HEK293T (cell line): ENCODE measurements at places on chromosomes 7 and 10.

GRCh38 chr7:106384373-106384772 is 99.6 kb upstream of the NAMPT start:
- DNase-seq: no peak

DNA sequence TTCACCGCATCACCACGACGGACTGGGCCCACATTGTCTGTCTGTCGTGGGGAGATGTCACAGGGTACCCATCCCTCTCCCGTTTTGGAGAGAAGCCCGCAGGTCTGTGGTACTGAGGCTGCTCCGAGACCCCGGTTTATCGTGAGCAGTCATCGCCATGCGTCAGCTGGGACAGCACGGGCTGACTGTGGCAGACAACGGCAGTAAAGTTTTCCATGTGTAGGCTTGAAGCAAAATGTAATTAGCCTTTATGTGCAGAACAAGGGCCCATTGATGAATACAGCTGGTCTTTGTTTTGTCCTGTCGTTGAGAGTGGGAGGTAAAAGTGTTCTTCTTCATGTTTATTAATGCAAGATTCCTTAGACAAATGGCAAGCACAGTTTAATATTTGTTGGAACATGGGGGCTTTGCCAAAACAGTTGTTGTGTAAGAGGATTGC is 167.4 kb upstream of the SH2B2 start:
- no peak for DNase-seq

DNA sequence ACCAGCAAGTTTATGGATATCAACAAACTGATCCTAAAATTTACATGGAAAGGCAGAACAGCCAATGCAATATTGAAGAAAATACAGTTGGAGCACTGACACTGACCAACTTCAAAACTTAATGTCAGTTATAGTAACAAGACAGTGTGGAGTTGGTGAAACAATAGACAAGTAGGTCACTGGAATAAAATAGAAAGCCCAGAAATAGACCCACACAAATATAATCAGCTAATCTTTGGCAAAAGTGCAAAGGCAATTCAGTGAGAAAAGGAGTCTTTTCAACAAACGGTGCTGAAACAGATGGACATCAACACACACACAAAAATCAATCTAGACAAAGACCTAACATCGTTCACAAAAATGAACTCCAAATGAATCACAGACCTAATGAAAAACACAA is 13.8 kb downstream of the RSU1 start:
- no peak for DNase-seq

DNA sequence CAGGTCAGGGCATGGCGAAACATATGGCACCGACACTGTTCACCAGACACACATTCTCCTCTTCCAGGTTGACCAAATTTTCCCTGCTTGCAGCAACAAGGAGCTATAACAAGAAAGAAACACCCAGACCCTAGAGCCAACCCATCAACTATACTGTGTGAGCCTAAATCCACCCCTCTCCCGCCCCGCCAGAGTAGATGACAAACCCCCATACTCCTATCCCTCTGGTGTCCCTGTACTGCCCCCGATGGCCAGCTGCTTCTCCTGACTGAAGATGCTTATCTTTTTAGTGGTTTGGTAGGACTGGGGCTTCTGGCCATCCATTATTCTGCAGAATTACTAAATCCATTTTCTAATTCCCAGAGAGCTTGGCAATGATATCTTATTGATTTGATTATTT is 70.1 kb upstream of the EEPD1 start:
- no peak for DNase-seq

- DNase-seq: no peak
These were observed 155.8 kb upstream of the HABP2 start for GRCh38 chr10:113397047-113397446.

- no peak for DNase-seq
These were observed 103.1 kb upstream of the NANOS1 start for GRCh38 chr10:118926441-118926840.

- no peak for DNase-seq
These were observed 550.0 kb downstream of the REEP3 start for GRCh38 chr10:64071218-64071617.

DNA sequence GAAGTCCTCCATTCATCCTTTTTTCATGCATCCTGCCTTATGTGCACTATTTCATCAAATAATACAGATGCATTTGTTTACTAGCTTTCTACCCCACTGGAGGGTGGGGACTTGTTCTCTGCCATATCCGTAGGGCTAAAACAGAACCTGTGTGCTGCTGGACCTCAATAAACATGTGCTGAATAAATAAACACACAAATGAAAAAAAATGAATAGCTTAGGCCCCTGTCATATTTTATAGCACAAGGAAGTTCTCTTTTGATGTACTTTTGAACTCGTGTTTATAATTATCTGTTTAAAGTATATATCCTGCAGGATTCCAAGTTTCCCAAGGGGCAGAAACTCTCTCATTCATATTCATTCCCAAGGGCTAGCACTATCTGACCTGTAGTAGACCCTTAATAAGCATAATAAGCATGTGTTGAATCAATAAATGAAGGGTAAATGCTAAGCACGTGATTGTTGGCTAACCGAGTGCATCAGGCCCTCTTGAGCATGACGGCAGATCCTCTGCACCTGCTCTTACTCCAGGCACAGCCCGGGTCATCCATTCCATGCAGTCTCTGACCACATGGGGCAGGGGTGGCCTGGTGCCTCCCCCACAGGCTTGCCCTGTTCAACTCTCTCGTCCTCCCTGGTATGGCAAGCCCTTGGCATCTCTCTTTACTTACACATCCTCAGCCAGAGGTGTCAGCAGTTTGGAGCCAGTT is 474.1 kb upstream of the ZMIZ1 start:
- no peak for DNase-seq

- DNase-seq: no peak
These were observed 67.5 kb downstream of the LRMDA start for GRCh38 chr10:75498884-75499350.

DNA sequence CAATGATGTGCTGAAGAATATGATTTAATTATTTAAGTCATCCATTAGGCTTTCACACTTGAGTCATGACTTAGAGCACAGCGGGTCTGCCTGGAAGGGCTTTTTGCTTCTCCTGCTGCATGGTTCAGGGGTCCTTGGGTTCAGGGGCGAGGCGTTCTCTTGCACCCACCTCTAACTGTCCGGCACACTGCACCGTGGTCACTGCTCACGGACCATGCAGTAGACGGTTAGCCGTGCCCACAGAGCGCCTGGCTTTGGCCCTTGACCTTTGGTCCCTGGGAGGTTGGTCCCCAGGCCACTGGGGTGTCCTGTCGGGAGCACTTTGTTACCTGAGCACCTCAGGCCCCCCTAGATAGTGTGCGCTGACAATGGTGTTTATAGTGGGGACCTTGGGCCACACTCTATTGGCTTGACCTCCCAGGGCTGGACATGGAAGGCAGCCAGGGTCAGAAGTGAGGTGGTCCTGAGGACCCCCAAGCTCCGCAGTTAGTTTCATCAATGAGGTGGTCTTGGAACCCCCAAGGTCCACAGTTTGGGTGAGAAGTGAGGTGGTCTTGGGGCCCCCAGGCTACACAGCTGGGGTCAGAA is 110.6 kb downstream of the ACTR3B start:
- no peak for DNase-seq

DNA sequence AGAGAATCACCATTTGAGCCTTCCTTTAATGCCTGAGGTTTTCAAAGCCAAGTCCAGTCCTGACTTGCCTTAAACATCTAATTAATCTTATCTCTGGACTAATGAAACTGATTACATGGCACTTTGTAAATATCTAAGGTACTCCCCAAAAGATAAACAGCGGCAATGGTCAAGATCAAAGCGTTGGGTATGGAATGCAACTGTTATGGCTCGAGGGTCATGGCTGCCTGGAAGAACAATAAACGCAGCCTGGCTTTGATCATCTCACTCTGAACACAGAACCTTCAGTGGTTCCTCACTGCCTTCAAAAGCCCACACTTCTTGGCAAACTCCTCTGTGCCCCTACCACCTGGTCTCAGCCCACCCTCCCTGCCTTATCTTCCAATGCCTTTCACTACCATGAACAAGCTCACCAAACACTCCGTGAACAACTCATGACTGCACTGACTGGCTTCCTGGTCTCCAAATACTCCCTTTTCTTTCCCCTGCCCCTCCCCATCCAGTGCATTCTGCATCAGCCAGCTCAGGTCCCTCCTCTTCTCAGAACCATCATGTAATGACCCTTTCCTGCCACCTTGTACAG is 150.2 kb upstream of the NFE2L3 start:
- no peak for DNase-seq

GRCh38 chr7:55469271-55469681 is 103.0 kb downstream of the VOPP1 start:
- DNase-seq: no peak

- DNase-seq: no peak
These were observed 150.6 kb upstream of the STEAP4 start for GRCh38 chr7:88457320-88457719.

DNA sequence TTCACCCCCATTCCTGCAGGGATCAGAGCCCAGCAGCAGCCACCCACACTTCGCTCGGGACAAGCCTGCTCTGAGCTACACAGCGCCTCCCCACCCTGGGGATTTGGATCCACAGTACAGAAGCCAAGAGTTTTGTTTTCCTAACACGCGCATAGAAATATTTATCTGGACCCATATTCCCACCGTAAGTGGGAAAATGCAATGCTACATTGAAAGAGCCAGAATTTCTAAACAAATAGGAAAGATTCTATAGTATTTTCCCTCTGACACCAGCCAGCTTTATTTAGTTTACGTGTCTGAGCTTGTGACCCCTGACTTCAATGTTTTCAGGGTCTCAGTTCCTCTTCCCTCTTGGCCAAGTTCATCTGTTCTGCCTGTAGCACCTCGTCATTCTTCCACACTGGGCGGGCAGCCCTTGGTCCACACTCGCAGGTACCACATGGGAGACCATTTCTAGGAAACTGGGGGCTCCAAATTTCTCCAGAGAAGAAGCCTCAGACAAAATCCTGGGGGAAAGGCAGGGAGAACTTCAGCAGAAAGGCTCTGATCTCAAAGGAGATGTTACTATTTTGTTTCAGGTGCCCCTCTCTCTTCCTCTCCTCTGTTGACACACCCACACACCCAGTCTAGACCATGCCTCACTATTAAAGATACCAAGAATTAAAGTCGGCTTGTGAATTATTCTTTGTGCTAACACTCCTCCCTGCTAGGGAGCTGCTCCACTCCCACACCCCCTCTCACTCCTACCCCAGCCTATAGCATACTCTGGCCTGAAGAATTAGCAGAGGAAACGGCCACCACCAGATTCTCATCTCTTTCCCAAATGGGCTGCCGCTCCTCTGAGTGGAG is 116.0 kb upstream of the PCGF5 start:
- DNase-seq: no peak

DNA sequence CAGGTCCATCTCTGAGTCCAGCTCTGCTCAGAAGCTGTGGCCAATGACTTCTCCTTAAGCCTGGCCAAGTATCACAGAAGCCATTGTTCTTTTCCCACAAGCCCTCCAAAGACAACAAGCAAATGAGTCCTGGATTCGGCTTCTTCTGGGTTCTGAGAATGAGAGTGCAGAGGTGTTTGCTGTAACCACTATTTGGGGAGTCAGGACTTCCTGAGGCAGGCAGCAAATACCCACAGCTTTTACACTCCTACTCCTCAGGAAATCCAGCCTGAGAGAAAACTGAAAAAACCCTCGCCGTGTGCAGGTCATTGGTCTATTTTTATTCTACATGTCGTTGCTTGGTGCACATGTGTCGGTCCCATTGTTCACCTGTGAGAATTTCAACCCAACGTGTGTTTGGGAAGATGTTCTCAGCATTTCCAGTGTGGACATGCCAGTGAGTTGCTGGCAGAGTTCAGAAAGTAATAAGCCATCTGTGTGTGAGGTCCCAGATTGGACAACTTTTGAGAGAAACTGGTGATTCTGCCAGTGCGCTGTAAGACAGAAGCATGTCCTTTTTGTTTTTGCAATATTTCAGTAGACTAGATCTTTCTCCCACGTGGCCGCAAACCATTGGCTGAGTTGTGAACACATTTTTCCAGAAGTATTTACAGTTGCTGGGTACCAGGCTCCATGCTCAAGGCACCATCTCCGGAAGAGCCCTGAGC is 121.6 kb upstream of the LYZL2 start:
- DNase-seq: no peak

DNA sequence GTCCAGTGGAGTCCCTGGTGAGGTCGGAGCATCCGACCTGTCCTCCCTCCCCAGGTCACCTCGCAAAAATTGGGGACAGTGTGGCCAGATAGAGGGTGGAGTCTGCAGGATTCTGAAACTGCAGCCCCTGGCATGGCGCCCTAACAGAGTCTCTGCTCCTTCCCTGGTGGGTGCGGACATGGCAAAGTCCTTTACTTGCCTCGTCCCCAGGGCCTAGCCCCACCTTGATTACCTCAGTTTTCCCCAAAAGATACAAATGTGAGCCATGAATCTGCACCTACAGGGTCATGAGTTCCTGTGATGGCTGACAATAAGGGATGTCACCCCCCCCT is 47.7 kb downstream of the NPVF start:
- DNase-seq: no peak

DNA sequence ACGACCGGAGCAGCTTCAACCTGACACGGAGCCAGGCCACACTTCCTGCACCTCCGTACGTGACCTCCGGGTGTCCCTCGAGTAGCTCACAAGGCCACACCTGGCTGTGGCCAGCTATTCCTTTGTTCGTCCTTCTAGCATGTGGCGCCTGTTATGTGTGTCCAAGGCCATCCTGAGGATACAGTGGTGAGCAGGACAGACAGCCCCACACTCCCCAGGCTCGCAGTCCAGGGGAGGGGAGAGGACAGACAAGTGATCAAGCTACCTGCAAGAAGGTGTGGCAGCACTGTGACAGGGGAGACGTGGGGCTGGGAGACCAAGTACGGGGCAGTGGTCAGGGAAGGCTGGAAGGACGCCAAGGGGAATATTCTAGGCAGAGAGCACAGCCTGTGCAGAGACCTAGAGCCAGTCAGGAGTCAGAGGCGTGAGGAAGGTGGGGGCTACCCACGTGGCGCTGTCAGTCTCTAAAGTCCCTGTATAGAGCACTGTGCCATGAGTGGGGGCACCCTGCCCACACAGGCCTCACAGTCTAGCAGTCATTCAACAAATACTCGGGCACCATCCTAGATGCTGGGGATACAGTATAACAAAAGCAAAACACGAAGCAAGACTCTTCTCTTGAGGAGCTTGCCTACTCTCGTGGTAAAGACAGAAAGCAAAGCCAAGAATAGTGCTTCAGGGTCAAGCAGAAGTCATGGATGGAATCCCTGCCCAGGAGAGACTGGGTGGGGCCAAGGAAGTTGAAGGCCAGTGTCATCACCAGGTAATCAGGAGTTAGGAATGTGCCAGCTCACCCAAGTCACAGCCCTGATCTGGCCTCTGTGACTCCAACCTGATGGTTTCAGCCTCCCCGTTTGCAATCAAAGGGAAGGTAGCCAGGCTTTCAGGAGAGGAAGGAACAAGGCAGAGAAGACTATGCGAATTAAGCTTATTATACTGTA is 58.6 kb downstream of the PROSER2 start:
- peak; percentile 45 for DNase-seq

- peak; percentile 74 for DNase-seq
These were observed 161.6 kb upstream of the PRSS1 start for GRCh38 chr7:142587578-142588191.

- DNase-seq: peak; percentile 25
These were observed 514.8 kb downstream of the DNAJB6 start for GRCh38 chr7:157851501-157852067.

GRCh38 chr7:115672024-115672423 is 358.5 kb downstream of the TFEC start:
- DNase-seq: no peak
